ENCODE measurements at places on chromosomes 12 and 14.

- no peak for DNase-seq
These were observed 18.1 kb downstream of the KRT85 start for GRCh38 chr12:52349196-52349595.

- no peak for DNase-seq
These were observed 21.8 kb upstream of the SMCO2 start for GRCh38 chr12:27424631-27425230.

DNA sequence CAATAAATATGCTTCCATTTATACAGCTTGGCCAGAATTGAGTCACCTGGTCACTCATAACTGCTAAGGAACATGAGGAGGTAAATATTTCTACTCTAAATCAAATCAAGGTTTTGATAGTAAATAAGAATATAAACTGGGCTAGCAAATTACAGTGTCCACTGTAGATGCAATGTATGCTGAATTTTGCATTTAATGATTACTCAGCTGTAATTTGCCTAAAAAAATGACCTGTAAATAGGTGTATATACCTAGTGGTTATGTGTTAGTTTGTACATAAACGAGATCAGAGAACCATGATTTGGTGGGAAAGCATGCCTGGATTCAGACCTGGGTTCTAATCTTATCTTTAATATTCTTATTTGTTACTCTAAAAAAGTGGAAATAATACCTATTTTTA, 76.6 kb upstream of the CNTN1 start:
- DNase-seq: no peak

DNA sequence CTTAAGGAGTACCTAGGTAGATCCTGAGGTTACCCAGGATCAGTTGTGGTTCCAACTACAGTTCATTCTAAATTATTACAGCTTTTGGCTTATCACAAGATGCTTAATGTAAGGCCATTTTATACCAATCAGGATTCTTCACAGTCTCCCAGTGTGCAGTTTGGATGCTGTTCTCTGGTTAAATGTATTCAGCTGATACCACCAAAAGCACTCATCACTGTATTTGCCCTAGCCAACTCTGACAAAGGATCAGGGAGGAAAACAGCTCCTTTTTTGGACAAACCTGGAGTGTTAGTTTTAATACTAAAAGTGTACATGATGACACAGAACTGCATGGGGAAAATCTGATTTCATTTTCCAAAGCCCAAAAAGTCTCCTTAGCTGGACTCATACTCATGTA, 19.5 kb downstream of the DMAC2L start:
- DNase-seq: no peak

- DNase-seq: no peak
These were observed 373.1 kb downstream of the SOX5 start for GRCh38 chr12:23576372-23576771.

DNA sequence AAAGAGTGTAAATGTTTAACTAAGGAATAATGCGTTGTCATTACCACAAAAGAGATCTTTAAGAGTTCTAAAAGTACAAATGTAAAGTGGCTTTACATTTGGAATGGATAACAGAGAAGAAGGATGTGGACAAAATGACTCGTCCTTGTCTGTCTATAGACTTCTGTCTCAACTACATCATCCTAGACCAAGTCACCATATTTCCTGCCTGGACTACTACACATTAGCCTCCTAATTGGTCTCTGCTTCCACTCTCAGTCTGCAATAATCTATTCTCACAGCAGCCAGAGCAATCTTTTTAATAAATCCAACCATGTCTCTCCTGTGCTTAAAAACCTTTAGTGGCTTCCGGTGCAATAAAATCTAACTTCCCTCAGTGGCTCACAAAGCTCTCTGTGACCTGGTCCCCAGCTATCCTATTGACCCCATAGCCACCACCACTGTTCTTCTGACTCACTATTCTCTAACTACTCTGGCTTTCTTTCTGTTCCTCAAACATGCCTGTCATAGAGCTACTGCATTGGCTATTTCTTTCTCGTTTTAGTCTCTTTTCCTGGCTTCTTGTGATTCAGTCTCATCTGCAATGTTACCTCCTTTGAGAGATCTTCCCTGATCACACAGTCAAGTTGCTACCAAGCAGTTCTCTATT, 91.1 kb downstream of the MYF5 start:
- no peak for DNase-seq

DNA sequence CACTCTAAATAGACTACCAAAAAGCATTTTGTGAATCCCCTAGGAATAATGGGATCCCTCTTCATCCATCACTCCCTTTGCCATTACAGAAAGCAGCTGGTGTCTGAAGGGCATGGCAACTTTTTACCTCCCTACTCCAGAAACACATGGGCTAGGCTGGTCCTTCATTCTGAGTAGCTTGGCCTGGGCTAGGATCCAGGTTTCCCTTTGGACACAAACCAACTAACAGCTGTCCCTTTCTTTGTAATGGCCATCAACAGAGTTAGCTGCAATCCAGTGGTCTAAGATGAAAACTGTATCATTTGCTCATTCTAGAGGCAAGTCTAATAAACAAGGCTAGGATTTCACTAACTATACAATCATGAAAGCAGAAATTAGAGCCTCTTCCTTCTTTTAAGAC, 7.4 kb downstream of the GRIN2B start:
- no peak for DNase-seq

DNA sequence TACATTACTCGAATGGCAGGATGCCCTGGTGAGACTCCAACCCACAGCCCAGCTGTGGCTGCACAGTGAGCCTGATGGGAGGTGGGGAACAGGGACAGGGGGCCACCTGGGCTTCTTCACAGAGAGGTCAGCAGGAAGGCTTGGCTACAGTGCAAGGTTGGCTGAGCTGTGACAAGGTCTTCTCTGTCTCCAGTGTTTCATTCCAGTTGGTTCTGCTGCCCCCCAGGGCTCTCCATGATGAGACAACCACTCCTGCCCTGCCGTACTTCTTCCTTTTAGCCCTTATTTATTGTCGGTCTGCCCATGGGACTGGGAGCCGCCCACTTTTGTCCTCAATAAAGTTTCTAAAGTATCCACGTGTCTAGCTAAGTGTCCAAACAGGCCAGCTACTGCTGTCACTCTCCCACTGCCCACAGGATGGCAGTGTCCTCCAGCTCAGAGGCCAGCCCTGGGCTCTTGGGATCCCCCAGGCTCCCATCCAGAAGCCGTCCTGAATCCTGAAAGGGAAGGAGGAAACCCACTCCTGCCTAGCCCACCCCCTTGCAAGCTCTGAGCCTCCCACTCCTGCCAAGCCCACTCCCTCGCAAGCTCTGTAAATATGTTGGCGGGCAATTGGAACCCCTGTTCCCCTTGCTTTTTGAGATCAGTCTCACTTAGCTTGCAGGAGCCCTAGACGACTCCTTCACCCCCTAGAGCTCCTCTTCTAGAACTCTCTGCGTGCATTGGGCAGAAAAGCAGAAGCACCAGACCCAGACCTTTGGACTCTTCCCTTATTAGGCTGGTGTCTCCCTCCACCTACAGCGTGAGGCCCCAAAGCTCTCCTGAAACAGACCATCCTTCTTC, 5.4 kb downstream of the C1QL4 start:
- DNase-seq: no peak

- no peak for DNase-seq
These were observed 296.4 kb downstream of the ADAMTS20 start for GRCh38 chr12:43255522-43256111.

DNA sequence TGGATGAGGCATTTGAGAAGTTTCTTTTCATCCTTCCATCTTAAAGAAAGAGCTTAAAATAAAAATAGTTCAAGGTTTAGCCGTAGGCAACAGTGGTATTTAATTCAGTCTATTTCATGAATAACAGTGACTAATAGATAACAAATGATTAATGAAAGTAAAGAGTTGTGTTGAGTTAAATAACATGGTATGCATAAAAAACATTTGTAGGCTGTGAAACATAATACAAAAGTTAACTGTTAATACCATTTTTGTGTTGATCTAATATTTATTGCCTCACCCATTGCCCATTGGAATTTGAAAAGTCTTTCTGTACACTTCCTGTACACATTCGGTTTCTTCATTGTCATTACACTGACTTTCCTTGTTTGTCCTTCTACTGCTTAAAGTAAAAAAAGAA, 108.6 kb upstream of the PDE3A start:
- no peak for DNase-seq

- DNase-seq: no peak
These were observed 157.4 kb upstream of the TMEM260 start for GRCh38 chr14:56422221-56422620.

DNA sequence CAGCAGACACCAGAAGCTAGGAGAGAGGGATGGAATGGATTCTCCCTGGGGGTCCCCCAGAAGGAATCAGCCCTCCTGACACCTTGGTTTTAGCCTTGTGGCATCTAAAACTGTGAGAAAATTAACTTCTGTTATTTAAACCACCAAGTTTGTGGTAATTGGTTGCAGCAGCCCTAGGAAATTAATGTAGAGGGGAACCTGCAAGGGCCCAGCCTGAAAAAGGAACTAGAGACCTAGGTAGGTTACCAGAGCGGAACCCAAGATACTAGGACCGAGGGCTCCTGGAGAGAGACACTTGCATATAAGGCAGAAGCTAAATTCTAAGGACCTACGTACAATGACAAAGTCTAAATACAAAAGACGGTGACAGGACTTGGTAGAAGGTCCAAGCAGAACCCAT, 8.1 kb upstream of the DENND5B start:
- no peak for DNase-seq

DNA sequence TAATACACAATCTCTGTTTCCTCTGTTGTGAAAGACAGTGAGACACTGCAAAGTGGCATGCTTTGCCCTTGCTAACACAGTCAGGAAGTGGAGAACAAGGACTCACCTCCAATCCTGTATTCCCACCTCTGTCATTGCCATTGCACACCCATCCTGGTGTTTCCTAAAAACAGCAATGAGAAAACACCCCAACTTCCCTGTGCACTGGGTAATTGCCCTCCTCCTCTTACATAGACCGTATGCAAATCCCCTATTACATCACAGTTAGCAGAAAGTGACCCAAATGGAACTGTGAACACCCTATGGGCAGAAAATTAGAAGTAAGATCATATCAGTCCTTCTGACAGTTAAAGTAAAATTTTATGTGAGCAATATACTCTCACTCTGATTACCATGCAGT, 355.5 kb downstream of the BCL11B start:
- DNase-seq: no peak

GRCh38 chr12:52169886-52170285, 21.9 kb downstream of the KRT80 start:
- DNase-seq: no peak

- peak; percentile 66 for DNase-seq
These were observed 762 bp downstream of the C12orf57 start for GRCh38 chr12:6944381-6945186.

- DNase-seq: no peak
These were observed 112.7 kb downstream of the NCOR2 start for GRCh38 chr12:124454735-124455134.

- no peak for DNase-seq
These were observed 50.1 kb downstream of the ACTN1 start for GRCh38 chr14:68928770-68929550.

GRCh38 chr14:73887694-73888459, 1.2 kb downstream of the ZNF410 start:
- no peak for DNase-seq

GRCh38 chr12:79769189-79769859, 78.6 kb upstream of the PAWR start:
- DNase-seq: no peak

- DNase-seq: no peak
These were observed 171.0 kb downstream of the BTG1 start for GRCh38 chr12:91974541-91975085.

DNA sequence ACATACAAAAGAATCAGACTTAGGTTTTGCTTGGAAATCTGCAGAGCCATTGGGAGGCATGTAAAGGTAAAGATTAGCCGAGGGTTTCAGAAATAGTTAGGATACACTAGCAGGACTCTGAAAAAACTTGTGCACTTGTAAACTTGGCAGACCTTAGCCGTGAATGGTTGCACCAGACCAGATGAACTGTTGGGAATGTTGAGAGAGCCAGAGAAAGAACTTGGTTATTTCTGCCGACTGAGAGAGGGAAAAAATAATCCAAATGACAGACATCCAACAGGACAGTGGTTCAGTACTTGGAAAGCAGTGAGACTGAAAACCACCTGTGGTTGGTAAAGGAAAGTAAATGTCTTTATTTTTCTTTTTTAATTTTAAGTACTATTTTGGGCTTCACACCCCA, 222.5 kb upstream of the DDHD1 start:
- no peak for DNase-seq

GRCh38 chr12:32881107-32881506, 15.5 kb downstream of the PKP2 start:
- no peak for DNase-seq

- DNase-seq: no peak
These were observed 20.1 kb upstream of the AKAP5 start for GRCh38 chr14:64444984-64445845.

DNA sequence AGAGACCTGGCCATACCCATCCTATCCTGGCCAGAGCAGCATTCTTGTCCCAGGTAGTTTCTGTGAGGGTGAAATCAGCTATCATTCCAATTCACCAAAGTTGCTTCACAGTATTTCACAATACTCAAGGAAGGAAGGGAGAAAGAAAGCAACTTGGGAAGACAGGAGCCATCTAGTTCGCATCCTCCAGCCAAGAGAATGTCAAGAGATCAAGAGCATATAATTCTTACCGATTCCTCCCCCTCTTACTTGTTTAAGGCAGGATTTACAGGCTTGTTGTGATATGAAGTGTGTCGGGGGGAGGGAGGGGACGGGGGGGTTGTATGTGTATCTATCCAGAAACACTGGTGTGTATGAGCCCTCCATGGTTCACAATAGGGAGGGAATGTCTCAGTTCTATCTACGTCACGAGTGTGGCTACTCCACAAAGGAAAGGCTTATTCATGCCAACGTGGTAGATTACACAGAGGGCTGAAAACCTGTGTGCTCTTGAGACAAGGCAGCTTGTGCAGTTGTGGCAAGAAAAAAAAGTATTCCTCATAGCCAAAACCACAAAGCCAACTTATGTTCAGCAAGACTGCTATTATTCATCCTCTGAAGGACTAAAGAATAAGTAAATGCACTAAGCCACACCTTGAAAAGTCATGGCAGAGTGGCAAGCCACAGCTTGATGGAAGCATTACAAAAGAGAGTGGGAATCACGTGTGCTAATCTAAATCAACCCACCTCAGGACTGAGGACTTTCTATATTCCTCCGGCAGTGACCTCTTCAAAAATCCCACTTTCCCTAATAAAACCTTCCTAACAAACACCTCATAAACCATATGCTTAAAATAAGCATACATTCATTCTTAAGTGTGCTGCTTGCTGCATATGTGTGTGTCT, 35.0 kb downstream of the CORO1C start:
- DNase-seq: no peak

- DNase-seq: no peak
These were observed 616.4 kb downstream of the MED13L start for GRCh38 chr12:115661112-115661511.

DNA sequence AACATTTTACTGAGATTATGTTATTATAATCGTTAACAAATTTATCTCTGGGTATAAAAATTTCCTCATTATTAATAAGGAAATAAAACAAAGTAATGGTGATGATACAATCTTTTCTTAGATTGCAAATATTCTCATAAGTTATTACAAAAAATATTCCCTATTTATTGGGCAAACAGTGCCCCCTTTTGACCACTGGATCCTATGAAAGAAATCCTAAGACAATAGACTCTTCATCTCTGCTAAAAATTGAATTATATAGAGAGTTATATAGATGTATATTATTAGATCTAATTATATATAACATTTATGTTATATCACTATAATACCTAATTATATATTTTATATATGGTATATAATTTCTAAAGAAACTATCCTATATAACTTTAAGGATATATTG, 94.2 kb upstream of the FGD4 start:
- no peak for DNase-seq

GRCh38 chr14:86012461-86012860, 482.5 kb downstream of the FLRT2 start:
- no peak for DNase-seq

GRCh38 chr12:86698641-86698980, 442.4 kb upstream of the MGAT4C start:
- no peak for DNase-seq

All from activated T-helper 1 cell treated with anti-CD3 and anti-CD28 coated beads, Interleukin-2, amount 50 U/mL, for 16 hours (primary cell).